ENCODE measurements at places on chromosomes 13 and 19. TPM values are rescaled to one million over a fixed set of nuclear protein-coding genes. Genes with fewer than 3 reads are reported as not detected.

- DNase-seq = no peak
Measured at GRCh38 chr13:71754407-71754974, 112.5 kb downstream of the DACH1 start.

GRCh38 chr19:22026687-22027086 is 15.9 kb upstream of the ZNF208 start:
- no peak for DNase-seq

GRCh38 chr13:66659701-66660467 is 570.3 kb downstream of the PCDH9 start:
- no peak for DNase-seq

DNA sequence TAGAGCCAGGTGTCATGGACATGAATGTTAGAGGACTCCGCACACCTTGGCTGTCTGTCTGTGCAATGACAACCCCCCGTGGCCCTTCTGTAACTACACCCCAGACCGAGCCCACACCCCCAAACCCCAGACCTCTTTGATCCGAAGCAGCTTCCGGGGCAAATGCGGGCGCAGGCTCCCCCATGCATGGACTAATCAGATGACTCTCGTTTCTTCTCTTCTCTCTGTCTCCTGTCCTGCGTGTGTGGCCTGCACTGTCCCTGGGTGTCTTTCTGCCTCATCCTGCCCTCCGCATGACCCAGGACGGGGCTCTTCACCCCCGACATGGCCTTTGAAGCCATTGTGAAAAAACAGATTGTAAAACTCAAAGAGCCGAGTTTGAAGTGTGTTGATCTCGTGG is 38.9 kb downstream of the TMED1 start:
- DNase-seq = no peak

- no peak for DNase-seq
Measured at GRCh38 chr19:37914908-37915307, 7.9 kb downstream of the SIPA1L3 start.

DNA sequence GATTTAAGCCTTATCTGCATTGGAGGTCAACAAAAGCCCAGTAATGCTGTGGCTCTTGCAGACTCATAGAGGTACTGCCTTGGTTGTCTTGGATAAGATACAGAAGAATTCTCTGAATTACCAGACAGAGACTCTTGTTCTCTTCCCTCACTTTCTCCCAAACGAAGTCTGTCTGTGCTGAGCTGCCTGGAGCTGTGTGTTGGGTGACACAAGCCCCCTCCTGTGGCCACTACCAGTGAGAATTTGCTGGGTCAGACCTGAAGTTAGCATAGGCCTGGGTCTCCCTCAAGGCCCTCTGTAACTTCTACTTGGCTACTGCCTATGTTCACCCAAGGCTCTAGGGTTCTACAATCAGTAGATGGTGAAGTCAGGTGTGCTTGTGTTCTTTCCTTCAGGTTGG is 413.0 kb downstream of the PCDH20 start:
- no peak for DNase-seq

- no peak for DNase-seq
Measured at GRCh38 chr19:4464815-4465581, 7.1 kb upstream of the HDGFL2 start.

DNA sequence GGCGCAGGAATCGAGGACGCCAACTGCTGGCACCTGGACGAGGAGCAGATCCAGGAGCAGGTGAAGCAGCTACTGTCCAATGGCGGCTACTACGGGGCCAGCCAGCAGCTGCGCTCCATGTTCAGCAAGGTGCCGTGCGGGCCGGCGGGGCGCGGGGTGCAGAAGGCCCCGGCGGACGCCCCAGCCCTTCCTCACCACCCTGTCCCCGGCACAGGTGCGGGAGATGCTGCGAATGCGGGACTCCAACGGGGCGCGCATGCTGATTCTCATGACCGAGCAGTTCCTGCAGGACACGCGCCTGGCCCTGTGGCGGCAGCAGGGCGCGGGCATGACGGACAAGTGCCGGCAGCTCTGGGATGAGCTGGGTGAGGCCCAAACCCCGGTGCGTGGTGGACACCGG is 13.6 kb downstream of the ZSWIM4 start:
- no peak for DNase-seq

Gene JAK3
- total RNA-seq = 16.8 TPM

GRCh38 chr19:3623716-3624115 is 2.9 kb downstream of the CACTIN start:
- no peak for DNase-seq

GRCh38 chr13:21694831-21695230 is 24.0 kb downstream of the FGF9 start:
- no peak for DNase-seq

DNA sequence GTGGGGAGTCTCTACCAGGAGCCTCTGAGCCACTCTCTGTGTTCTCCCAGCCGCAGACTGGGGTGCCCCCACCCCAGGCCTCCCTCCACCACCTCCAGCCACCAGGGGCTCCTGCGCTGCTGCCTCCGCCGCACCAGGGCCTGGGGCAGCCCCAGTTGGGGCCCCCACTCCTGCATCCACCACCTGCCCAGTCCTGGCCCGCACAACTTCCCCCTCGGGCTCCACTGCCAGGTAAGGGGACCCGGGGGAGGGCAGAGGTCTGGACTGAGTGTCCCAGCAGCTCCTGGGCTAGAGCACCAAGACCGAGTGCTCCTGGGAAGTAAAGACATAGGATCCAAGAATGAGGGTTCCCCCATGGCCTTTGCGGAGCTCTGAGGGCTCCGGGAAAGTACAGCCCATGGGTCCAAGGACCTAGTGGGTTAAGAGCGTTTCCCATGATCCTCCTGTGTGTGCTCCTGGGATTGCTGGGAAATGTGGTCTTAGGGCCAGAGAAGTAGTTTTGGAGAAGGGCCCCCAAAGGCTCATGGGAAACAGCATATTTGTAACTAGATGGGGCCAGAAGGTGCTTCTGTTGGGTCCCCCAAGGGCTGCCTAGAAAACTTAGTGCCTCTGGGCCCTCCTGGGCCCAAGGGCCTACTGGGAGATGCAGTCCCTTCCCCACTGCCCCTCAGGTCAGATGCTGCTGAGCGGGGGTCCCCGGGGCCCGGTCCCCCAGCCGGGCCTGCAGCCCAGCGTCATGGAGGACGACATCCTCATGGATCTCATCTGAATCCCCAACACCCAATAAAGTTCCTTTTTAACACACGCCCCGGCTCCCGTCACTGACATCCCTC is 14.6 kb upstream of the PTOV1 start:
- DNase-seq = no peak

Gene OR10H1
- total RNA-seq = 0.60 TPM

DNA sequence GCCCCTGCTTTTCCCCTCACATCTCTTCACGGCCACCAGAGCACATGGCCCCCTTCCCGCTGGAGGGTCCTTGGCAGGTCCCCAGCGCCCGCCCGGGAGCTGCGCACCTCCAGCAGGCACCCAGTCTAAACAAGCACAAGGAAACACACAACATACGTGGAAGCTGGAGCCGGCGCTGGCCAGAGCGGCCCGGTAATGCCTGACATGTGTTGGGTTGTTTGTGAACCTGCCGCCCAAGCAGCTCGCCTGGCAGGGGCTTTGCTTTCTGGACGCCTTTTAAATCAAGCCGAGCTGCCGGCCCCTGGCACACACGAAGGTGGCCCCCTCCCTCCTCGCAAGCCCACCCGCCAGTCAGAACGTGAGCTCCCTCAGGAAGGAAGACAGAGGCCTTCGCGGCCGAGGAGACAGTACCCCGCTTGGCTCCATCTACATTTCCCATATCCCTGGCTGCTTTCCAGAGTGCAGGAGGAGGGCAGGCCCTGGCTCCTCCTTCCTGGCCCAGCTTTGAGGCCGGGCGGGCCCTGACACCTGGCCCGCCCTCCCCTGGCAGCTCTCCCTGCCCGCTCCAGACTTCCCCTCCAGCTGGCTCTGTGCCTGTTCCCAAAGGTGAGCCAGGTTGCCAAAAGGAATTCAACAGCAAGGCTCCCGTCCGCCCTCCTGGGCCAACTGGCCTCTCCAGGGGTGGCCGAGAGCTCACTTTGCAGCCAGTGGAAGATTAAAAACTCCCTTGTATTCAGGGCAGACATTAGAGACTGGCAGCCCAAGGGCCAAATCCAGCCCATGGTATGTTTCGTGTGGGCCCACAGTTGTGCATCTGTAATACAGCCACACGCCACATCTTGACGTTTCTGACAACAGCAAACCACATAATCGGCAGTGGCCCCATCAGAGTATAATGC is 28.7 kb downstream of the COMP start:
- DNase-seq = peak; percentile 78

Gene CBARP
- total RNA-seq = 0.73 TPM

Gene ANKLE1
- 0.23 TPM for total RNA-seq

- DNase-seq = no peak
Measured at GRCh38 chr13:66359910-66360552, 870.1 kb downstream of the PCDH9 start.

DNA sequence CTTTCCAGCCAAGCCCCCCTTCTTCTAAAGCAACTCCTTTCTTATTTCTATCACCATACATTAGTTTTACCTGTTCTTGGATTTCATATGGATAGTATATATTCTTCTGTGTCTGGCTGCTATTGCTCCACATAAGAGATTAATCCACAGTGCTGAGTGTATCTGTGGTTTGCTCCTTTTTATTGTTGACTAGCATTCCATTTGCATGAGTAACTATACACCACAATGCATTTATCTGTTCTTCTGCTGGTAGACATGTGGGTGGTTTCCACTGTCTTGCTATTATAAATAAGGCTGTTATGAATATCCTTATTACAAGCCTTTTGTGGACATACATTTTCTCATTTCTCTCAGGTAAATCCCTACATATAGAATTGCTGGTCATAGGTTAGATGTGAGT is 138.2 kb downstream of the SLC7A1 start:
- no peak for DNase-seq

GRCh38 chr13:48778610-48779009 is 124.9 kb downstream of the CYSLTR2 start:
- no peak for DNase-seq

GRCh38 chr13:113635709-113636108 is 22.3 kb downstream of the ATP4B start:
- no peak for DNase-seq
